ENCODE measurements at places on chromosomes 2 and 18.

GRCh38 chr2:143928184-143928583 is 591.7 kb downstream of the ZEB2 start:
- no peak overlapping the region for H3K27ac ChIP-seq
- H3K4me1 ChIP-seq, result no peaks in the 10 kb centered on the region
- no peak for DNase-seq
- H3K36me3 ChIP-seq, result no peaks in the 10 kb centered on the region

- no peaks in the 10 kb centered on the region for H3K27me3 ChIP-seq
- no peak overlapping the region for H3K27ac ChIP-seq
- H3K4me1 ChIP-seq, result no peaks in the 10 kb centered on the region
- H3K36me3 ChIP-seq, result no peaks in the 10 kb centered on the region
- H3K4me3 ChIP-seq, result no peak overlapping the region
Measured at GRCh38 chr18:36762074-36762473, 66.7 kb downstream of the TPGS2 start.

DNA sequence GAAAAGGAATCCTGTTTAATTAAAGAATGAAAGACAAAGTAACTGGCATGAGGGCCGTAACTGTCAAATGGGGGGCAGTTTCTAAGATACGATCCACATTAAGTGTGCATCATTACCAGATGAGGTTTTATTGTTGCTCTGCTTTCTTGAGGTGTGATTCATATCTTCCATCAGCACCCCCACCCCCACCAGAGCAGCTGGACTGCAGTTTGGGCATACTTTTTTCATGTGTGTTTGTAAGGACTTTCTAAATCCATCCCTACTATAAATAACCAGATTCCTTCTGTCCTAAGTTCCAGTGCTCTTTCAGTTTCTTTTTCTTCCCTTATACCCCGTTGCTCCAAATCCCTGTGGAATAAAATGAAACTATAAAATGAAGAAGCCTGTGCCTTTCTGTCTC is 142.1 kb downstream of the CDCA7 start:
- DNase-seq, result no peak
- no peaks in the 10 kb centered on the region for H3K27me3 ChIP-seq
- no peaks in the 10 kb centered on the region for H3K36me3 ChIP-seq
- H3K27ac ChIP-seq, result no peak overlapping the region

- no peak for DNase-seq
- H3K4me1 ChIP-seq, result peaks cover 19% of the 10 kb centered on the region
- H3K27me3 ChIP-seq, result no peaks in the 10 kb centered on the region
- H3K27ac ChIP-seq, result no peak overlapping the region
Measured at GRCh38 chr2:157256626-157257025, 879 bp upstream of the GALNT5 start.

DNA sequence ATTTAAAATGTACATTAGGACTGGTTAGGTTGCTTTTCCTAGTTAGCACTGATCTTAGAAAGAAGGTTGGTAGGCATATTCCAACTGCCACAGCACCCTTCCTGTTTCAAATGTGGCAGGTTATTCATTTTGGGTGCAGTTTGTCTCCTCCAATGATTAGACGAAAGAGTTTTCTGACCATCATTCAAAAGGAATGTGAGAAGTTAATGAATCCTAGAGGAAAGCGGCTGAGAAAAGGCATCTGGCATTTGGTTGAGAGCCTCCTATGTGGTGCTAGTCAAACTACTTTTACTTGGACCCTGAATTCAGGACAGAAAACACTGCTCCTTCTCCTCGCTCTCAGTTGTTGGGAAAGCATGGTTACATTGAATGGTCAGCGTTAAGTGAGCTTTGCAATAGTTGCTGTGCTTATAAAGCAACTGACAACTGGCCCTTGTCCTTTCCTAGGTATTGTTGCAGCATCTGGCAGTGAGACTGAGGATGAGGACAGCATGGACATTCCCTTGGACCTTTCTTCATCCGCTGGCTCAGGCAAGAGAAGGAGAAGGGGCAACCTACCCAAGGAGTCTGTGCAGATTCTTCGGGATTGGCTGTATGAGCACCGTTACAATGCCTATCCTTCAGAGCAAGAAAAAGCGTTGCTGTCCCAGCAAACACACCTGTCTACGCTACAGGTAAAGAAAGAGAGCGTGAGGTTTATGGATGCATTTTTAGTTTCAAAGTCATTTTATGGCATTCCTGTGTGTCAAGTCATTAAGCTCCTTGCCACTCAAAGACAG is 6.1 kb downstream of the TGIF1 start:
- H3K4me1 ChIP-seq, result peaks cover 55% of the 10 kb centered on the region
- DNase-seq, result no peak
- H3K27me3 ChIP-seq, result no peaks in the 10 kb centered on the region
- H3K4me3 ChIP-seq, result no peak overlapping the region
